GM19239 (cell line): ENCODE measurements at places on chromosomes 3 and 15.
A peak's percentile ranks its signal among the peaks of the same experiment; 100 is the strongest.

GRCh38 chr15:68677996-68678395 is 99.2 kb downstream of the CORO2B start:
- no peak for DNase-seq

DNA sequence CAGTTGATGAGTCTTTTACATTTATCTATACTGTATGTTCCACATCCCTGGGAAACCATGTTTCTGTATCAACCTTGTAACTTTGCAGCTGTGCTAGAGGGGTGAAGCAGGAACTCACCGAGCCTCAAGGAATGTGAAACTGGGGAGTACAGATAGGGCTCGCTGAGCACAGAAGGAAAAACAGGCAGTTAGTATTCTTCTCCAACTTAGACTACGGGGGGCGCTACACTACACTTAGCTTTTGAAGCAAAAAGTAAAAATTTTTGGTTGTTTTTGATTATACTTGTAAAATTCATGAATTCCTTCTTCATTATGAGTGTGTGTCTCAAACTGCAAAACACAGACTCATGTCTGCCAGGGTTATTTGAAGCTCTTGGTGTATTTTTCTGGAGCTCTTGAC is 132.7 kb upstream of the RGMA start:
- DNase-seq = no peak

- DNase-seq = no peak
Observed at GRCh38 chr15:60076045-60076444, 71.9 kb downstream of the FOXB1 start.

DNA sequence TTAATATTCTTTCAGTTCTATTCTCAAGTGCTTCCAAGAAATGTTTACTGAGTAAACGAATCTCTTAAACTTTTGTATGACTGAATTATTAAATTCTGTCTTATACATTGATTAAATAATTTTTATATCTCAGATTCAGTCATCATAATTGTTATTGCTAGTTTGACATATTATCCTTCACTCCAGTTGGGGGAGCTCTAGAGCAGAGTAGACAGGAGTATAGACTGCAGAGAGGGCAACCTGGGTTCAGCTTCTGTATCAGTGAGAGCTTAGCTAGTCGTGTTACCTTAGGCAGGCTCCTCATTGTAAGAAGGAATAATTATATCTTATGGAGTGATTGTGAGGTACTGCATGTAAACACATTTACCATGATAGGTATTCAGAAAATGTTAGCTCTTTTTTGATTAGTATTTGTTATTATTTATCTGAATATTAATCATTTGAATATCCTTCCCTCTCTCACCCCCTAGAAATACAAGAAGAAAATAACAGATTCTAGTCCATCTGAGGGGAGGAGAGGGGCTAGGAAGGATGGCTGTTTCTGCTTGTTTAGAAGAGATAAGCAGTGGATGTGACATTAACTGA is 31.0 kb upstream of the ZCWPW2 start:
- peak; percentile 8 for DNase-seq

GRCh38 chr15:75928680-75929608 is 25.3 kb downstream of the FBXO22 start:
- no peak for DNase-seq

DNA sequence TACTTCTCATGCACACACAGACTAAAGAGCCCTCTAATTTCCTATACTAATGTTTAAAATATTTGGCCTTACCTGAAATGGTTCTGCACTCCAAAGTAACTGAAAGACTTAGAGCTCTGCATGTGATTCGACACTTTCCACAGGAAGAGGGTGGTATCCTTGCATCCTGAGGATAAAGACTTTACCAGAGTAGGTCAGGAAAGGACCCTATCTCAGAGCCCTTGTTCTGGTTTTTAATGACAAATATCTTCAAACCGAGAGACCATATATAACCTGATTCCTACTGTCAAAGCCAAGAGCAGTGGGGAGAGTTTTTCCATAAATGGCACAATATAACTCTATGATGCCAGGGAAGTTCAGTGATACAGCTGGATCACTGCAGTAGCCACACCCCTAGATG is at the start of gene GP5:
Gene GP5 (minus strand): TSS at position 101 of the 400 bp plus-strand sequence. CDS start 984 bp downstream, outside the sequence.
- DNase-seq = no peak

DNA sequence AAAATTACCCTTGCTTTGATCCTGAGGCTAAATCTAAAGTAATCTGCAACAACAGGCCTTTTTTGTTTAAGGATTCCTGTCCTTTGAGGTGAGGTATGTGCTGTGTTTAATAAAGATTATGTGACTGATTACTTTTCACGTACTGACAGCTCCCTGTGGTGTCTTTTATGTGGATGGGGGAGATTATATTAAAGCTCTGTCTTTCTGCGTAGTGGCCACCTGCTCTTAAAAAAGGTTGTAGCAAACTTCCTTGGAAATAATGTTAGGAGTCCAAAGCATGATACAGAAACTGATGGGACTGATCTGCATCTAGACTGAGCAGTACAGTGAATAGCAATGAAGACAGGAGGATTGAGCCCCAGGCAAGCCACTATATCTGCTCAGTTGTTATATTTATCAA is 453.0 kb upstream of the GOLIM4 start:
- no peak for DNase-seq

DNA sequence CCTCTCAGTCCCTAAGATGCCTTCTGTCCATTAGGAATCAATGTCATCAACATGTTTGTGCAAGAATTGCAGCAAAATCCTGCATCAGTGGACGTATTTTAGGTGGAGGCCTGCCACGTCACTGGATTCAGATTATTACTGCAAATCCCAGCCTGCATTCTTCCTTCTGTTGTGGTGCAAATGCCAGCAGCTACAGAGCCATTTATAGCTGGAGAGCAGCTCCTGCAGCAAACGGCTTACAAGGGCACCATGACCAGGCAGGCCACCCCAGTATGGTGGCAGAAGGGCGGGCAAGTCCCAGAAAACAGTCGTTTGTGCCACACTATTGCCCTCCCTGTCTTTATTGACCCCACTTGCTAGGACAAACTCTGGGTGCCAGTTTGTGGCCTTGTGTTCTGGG is 74.7 kb downstream of the SNRK start:
- DNase-seq = no peak

DNA sequence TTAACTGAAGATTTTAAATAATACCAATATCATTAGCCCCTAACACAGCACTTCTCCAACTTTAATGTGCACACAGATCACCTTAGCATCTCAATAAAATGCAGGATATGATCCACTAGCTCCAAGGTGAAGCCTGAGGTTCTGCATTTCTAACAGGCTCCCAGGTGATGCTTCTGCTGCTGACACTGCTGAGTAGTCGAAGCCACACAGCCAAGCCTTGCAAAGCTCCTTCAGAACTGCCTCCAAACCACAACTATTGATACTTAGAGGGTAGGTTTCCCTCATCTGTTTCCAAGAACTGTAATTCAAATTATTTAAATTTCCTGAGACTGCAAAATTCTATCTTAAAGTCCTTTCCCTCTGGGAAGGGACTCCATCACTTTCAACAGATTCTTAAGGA is 3.9 kb downstream of the RIOX2 start:
- DNase-seq = no peak

- DNase-seq = no peak
Observed at GRCh38 chr3:15433531-15433930, 6.1 kb downstream of the EAF1 start.

DNA sequence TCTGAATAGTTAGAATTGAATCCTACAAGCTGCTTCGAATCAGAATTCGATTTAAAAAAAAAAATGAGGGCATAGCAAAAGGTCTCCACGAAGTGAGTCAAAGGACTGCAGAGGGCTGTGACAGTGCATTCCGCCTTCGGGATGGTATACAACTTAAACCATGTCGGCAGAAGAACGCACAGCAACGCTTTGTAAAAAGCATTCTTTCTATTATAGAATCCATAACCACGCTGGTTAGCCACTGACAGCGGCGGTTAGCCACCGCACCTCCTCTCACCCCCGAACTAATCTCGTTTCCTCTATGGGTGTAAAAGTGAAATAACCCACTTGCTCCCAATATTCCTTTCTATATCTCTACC is 664 bp upstream of the PIK3CA start:
- no peak for DNase-seq

GRCh38 chr3:40103829-40104228 is 205.7 kb upstream of the EIF1B start:
- DNase-seq = no peak

- no peak for DNase-seq
Observed at GRCh38 chr15:80580536-80581260, 114.4 kb upstream of the ABHD17C start.

DNA sequence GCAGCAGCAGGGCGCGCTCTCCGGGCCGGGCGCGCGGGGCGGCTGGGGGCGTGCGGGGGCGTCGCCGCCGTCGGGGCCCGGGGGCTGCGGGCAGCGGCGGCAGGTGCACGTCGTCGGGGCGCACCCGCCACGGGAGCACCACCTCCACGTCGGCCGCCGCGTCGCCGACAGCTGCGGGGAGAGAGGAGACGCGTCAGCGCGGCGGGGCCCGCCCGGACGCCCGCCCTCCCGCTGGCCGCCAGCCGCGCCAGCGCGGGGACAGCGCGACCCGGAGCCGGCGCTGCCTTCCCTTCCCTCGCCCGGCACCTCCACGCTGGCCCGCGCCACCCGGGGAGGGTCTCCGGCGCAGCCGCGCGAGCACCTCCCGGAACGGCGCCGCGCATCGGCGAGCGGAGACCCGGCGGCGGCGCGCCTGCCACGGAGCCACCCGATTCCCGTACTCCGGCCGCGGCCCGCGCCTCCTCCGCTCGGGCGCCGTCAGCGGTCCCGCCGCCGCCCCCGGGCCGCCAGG is 481 bp downstream of the ADAMTS17 start:
- DNase-seq = no peak

DNA sequence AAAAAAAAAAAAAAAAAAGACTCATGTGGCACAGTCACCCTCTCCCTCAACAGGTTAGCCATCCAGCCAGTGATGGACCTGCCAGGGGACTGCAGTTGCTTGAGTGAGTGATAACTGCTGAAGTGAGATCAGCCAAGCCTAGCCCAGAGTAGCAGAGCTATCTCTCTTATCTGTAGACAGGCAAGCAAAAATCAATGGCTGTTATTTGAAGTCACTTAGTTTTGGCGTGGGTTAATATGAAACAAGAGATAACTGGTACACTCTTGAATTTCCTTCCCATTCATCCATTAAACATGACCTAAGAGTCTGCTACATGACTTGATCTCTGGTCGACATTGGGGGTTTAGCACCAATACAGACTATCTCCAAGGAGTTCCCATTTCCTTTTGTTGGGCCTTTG is 51.2 kb upstream of the TNIK start:
- no peak for DNase-seq

DNA sequence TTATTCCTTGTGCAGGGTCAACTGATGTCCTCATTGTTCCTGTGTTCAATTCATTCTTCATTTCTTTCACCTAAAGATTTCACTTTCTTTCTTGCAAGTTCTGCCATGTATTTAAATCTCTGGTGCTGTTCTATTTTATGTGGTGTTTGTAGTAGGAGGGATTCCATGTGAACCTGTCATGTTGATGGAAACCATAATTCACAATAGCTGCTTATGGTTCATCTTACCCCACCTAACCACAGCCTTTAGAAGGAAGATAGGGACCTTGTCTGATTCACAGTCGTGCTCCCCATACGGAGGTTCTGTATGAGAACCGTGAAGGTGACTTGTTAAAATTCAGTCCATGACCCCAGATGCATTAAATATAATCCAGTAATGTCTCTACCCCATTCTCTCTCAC is 21.9 kb downstream of the SLCO2A1 start:
- DNase-seq = no peak

DNA sequence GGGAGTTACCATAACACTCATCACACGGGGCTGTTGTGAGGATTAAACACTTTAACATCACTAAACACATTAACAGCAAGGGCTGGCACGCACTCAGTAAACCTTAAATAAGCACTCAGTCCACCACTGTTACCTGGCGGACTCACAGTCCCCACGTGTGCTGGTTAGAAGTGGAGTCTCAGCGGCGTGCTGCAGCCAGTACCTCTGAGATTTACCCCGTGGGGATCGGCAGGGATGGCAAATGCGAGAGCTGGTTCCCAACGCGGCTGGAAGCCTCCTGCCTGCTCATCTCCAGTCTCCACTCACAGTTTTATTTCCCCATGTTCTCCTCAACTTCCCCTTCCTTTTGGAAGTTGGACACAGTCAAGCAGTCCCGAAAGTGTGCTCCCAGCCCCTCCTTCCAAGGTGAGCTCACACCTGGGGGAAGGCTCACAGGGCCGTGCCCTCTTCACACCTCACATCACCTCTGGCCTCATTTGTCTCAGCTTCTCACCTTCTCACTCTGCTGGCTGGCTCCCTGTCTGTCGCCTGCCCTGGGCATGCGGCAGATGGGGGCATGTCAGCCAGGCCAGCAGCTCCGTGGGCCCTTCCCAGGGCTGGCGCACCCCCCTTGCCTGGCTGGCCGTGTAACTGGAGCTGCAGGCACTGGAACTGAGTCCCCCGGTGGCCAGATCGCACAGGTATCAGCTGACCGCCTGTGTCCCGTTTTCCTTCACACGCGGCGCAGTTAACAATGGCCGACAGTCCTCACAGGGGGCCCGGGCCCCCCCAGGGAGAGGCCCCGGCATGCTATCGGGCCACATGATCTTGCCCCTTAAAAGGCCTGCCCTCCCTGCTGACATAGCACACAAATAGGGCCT is 87.1 kb downstream of the WNT7A start:
- DNase-seq = no peak

- DNase-seq = no peak
Observed at GRCh38 chr3:32840086-32840841, 22.5 kb downstream of the TRIM71 start.

DNA sequence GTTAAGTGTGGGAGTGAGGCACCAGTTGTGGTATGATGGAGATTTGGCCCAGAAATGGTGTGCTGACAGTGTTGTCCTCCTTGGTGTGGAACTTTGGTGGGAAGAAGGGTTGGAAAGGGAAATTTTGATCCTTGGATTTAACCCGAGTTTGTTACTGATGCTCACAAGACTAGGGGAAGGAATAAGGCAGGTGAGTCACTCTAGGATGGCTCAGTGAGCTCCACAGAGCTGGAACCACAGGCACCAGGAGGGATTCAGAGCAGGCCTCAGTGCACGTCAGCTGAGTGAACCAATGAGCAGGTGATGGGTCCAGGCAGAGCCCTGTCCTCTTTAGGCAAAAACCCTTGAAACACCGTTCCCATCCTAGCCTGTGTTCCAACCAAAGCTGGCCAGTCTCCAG is 11.4 kb downstream of the CHRD start:
- DNase-seq = no peak

DNA sequence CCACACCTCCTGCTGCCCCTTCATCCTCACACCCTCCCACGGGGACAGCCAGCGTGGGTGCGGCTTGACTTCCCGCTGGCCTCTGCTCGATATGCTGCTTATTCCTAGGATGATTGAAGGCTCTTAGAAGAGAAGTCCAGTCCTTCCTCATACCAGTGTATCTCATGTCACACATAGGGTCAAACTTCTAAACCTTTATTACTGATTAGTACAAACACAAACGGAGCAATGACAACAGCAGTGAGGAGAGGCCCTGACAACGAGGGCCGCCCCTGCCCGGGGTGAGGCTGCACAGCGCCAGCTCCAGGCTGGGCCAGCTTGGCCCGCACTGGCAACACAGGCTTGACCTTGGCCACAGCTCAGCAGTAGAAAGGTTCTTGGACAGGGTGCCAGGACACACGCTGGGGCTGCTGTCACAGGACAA is 3.7 kb downstream of the CIB1 start:
- no peak for DNase-seq

GRCh38 chr3:66215106-66215505 is 5.7 kb upstream of the SLC25A26 start:
- no peak for DNase-seq

- DNase-seq = no peak
Observed at GRCh38 chr15:100109486-100110035, 232.2 kb downstream of the ADAMTS17 start.
